D721Med (cell line): ENCODE measurements at places on chromosomes 4 and X.

GRCh38 chrX:40349251-40349650, 231.5 kb upstream of the ATP6AP2 start:
- DNase-seq, result no peak

GRCh38 chr4:154872198-154872597, 91.1 kb downstream of the RBM46 start:
- DNase-seq, result no peak

DNA sequence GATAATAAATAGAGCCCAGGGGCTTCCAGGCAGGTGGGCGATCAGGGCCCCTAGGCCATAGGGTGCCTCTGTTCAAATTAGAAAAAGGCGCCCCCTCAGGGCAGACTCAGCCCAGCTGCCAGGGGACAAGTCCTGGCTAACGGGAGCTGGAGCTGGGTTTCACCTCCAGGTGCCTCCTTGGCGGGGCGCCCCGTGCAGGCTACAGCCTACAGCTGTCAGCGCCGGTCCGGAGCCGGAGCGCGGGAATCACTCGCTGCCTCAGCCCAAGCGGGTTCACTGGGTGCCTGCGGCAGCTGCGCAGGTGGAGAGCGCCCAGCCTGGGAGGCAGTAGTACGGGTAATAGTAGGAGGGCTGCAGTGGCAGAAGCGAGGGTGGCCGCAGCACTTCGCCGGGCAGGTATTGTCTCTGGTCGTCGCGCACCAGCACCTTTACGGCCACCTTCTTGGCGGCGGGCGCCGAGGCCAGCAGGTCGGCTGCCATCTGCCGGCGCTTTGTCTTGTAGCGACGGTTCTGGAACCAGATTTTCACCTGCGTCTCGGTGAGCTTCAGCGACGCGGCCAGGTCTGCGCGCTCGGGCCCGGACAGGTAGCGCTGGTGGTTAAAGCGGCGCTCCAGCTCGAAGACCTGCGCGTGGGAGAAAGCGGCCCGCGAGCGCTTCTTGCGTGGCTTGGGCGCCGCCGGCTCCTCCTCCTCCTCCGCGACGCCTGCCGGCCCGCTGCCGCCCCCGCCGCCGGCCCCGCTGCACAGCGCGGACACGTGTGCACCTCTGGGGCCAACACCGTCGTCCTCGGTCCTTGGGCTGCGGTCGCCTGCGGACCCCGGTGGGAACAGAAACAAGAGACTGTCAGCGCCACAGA, 2.4 kb downstream of the NKX3-2 start:
- no peak for DNase-seq

- DNase-seq, result no peak
These were observed 215.0 kb downstream of the SCFD2 start for GRCh38 chr4:53150631-53151488.

DNA sequence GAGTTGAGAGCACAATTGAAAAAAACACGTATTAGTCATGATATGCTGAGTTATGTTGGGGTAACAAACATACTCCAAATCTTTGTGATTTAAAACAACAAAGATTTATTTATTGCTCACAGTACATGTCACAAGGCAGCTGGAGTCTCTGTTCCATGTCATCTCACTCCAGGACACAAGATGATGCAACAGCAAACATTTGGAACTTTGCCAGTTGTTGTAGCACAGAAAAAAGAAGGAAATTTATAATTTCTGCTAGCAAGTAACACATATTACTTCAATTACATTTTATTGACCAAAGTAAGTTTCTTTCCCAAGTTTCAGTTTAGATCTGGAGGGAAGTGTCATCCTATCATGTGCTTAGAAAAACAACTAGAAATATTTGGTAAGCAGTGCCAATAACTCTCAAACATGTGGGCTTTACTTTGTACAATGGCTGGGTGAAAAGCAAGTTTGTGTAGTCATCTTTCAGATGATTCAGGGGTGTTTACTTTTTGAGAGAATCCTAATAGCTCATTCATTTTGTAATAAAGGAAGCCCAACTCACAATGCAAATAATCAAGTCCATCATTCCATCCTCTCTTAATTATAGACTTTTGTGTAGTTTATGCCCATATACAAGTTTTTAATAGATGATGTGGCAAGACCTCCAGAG, 452.3 kb downstream of the ZIC3 start:
- no peak for DNase-seq

GRCh38 chrX:71650333-71650969, 16.9 kb upstream of the LOC101059915 start:
- DNase-seq, result no peak

DNA sequence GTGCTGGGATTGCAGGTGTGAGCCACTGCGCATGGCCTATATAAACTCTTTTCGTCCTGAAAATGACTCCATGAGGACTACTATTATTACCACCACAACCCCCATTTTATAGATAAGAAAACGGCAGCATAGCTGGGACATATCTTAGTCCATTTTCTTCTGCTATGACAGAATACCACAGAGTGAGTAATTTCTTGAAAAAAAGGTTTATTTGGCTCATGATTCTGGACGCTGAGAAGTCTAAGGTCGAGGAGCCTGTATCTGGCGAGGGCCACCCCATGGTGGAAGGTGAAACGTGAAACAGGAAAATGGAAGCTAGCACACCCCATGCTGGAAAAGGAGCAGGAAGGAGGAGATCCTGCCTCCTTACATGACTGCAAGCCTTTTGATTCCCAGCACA, 68.9 kb downstream of the SMIM20 start:
- no peak for DNase-seq

GRCh38 chr4:147003956-147004809, 58.5 kb upstream of the TTC29 start:
- no peak for DNase-seq

GRCh38 chr4:173212379-173212778, 43.8 kb downstream of the GALNT7 start:
- no peak for DNase-seq

DNA sequence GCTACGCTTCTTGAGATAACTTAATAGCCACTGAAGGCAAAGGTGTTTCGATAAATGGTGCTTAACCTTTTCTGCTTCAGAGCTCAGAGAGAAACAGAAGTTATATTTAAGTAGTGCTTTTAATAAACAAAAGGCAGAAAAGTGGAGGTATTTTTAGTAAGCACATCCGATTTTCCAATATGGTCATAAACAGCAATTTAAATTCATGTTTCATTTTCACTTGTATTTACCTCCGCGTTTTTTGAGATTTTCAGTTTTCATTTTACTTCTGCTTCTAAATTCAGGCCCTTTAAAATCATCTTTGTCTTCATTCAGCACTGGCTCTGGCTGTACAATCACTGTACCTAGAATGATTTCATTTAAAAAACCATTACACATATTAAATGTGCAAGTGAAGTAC, 92.4 kb downstream of the ATRX start:
- DNase-seq, result no peak

- DNase-seq, result no peak
These were observed 13.8 kb downstream of the GPC3 start for GRCh38 chrX:133971586-133971985.

GRCh38 chr4:125168531-125168930, 146.2 kb upstream of the FAT4 start:
- no peak for DNase-seq

DNA sequence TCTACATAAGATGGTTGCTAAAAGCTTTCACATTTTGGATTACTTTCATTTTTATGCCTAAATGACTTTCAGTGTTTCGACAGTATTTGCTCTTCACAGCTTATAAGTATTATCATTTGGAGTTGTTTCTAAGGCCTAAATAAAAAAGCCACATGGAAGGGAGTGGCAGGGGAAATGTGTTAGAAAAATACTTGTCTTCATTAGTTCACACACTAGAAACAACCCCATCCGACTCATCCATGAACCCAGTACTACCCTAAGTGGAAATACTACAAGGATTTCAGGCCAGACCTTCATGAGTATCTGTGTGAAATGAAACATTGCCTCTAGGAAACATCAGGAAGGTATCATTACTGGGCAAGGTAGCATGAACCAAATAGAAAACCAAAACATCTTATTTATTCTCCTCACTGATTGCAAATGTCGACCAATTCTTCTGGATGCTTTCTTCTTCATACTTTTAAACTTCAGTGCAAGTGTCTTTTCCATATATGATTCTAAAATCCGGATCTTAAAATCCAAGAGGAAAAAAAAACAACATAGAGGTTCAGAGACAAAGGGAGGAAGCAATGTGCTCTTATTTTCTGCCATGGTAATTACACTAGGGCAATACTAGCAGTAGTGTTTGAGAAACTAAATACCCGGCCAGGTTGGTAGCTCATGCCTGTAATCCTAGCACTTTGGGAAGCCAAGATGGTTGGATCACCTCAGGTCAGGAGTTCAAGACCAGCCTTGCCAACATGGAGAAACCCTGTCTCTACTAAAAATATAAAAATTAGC, 349.4 kb downstream of the ARHGAP24 start:
- DNase-seq, result no peak

DNA sequence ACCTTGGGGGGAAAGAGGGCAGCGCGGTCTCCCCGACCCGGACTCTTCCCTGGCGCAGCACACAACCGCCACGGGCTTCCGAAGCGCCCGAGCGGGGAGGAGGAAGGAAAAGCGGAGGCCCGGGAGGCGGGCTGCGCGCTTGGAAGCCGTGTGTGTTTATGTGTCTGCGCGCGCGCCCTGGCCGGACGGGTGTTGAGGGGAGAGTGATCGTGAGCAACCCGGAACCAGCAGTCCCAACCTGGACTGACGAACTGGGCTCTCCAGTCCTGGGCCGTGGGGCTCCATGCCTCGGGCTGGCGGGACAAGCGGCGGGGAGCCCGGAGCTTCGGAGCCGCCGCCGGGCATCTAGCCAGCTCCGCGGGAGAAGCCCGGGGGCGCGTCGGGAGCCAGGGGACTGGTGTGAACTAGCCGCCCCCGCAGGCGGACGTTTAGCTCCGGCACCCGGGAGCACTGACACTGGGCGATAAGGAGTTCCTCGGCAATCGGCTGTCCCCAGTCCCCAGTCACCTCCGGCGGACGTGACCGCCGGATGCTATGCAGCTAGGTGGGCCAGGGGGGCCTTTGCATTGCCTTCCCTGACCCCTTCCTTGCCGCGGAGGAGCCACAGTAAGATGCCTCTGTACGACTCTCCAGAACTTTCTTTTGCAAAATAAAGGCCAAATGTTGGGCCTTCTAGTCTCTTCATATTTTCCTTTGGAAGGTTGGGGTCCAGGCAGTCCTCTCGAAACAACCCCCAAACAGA, 74.8 kb upstream of the BCOR start:
- DNase-seq, result no peak

DNA sequence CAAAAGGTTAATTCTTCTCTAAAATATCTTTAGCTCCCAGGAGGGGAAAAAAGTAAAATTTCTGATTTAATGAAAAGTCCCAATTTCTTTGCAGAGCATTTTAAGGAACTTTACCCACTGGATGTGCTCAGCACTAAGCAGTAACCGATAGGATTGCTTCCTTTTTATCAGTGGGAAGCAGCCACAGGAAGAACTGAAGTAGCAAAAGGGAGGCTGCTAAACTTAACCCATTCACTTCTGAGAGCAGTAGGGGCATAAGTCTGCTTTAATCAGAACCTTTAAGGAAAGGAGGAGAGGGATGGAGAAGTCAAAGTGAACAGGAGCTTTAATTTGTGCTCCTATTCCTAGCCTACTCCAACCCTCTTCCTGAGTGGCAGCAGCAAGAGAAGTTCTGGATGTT, at the start of gene F8:
F8 (minus strand) TSS at position 139 of the 400 bp plus-strand sequence. CDS start 171 bp downstream, outside the sequence.
- no peak for DNase-seq

GRCh38 chrX:16695079-16695676, 17.3 kb downstream of the CTPS2 start:
- DNase-seq, result no peak

DNA sequence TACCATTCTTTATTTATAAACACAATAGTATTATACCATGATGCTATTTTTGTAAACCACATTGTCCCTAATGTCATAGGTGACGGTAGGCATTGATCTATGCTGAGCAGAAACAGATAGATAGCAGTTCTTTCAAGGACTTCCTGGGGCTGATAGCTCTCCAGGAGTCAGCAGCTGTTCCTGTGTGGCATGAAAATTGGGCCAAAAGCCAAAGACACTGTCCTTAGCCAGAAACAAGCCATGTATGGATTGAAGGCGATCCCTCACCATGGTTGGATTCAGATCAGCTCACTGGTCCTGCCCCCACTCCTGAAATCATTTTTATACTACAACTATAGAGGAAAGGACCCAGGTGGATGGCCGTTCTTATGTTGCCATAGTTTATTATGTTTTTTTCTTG, 53.6 kb downstream of the DDX60 start:
- DNase-seq, result no peak

DNA sequence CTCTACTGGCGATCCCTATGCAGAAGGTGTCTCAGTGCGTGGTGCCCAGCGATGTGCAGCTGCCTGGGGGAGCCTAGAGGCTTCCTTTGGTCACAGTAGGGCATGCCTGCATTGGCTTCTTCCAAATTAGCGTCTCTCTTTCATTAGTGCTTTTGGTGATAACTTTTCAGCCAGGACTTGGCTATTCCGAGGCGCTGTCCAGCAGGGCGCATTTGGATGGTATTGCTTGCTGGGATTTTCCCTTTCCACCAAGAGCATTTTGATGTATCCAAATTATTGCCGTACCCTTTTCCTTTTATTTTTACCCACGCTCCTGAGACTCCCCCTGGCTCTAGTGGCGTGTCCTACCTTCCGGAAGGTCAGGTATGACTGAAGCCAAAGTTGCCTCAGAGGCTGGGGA, 101.4 kb downstream of the SORCS2 start:
- no peak for DNase-seq

DNA sequence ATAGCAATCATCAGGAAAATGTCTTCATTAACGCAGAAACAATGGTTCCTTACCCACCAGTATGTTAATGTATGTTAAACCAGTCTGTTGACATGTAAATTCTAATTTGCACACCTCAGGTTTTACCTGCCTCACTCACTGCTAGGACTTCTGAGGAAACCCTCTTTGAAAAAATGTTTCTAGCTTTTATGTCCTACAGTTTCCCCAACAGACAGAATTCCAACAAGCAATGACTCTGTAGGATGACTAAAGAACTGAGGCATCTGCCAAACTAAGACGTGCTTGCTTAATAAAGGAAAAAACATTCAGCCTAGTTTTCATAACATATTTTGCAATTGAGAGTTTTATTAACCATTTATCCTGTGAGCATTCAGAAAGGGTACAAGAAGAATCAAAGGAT, 20.6 kb upstream of the SOX3 start:
- DNase-seq, result no peak

DNA sequence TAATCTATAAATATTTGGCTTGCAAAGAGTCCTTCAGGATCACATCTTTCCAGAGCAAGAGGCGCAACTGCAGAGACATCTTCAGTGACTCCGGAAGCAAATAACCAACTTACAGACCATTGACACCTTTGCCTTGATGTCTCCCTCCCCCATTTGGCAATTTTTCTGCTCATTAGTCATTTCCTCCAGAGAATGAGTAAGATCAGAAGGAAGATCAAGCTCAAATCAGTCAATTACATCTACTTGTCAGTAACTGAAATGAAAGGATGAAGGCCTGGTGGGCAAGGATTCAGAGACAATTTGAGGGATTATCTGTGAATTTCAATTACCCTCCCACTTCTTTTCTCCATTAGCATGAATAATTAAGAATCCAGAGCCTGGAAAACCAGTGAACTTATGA, 665.6 kb upstream of the CPEB2 start:
- no peak for DNase-seq
